Common myeloid progenitor, CD34-positive (primary cell): ENCODE measurements at places on chromosomes 2 and 18.
A peak's percentile ranks its signal among the peaks of the same experiment; 100 is the strongest.

- no peak for DNase-seq
These were observed 250.8 kb downstream of the TNS1 start for GRCh38 chr2:217751952-217752351.

- DNase-seq: no peak
These were observed 14.6 kb downstream of the SPOPL start for GRCh38 chr2:138516030-138516704.

- no peak for DNase-seq
These were observed 3.2 kb downstream of the HJURP start for GRCh38 chr2:233851169-233851568.

- no peak for DNase-seq
These were observed 334.4 kb upstream of the THUMPD2 start for GRCh38 chr2:40113272-40113968.

DNA sequence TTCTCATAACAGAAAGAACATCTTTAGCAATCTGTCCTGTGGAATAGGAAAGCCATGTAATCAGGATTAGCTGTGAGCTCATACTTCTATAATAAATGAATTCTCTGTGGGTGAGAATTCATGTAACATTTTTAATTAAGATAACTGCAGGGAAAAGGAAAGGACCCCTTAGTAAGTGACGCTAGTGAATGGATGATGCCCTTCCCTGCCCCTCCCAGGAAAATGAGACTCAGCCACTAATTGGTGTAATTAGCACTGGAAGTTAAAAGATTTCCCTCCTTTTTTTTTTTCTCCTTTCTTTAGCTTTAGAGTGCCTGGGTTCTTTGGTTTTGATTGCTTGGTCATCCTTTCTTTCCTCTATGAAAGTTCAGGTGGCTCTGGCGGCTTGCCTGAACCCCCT, 90.3 kb downstream of the VWA3B start:
- no peak for DNase-seq

GRCh38 chr2:144432921-144433320, 87.0 kb downstream of the ZEB2 start:
- no peak for DNase-seq

GRCh38 chr2:20077411-20077940, 26.0 kb upstream of the LAPTM4A start:
- DNase-seq: no peak

DNA sequence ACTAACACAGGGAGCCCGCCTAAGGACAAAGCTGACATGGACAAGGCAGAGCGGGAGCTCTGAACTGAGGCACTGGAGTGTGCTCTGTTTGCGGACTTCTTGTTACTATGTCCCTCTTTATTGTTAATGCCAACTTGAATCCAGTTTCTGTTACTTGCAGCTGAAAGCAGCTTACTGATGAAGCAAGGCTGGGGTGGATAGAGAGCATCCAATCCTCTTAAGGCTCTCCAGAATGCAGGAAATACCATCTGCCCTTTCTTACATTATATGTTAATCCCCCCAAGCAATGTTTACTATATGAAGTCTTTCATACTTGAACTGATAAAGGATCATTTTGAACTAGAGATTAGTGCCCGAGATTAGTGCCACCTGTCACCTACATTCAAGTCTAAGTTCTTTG, 9.4 kb downstream of the FAM210A start:
- DNase-seq: no peak

DNA sequence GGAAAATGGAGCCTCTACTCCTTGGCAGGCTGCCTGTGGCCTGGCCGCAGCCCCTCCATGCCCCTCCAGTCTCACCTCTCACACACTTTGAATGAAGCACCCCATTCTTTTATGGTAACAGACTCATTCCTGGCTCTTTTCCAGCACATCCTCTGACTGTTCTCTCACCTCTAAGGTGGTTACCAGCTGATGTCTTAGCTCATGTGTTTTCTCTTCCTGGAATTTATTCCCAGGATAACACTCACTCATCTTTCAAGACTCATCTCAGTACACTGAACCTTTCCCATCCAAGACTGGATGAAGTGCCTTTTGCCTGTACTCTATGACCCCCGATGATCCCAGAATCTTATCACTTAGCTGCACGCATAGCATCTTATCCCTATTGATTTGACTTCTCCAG, 50.6 kb downstream of the SLC9A4 start:
- no peak for DNase-seq

DNA sequence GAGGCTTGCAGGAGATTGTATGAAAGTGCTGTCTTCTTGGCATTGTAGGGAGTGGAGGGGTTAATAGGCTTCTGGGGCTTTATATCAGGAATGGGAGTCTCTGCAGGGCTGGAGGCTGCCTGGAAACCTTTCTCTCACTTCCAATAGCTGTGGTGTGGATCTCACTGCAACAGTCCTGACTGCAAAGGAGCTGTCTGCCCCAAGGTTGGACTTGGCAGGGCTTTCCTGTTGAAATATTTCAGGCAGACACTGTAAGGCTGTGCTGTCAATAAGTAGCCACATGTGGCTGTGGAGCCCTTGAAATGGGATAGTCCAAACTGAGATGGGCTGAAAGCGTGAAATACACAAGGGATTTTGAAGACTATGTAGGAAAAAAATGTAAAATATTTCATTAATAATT, 399.1 kb upstream of the SPRED2 start:
- no peak for DNase-seq

GRCh38 chr2:16693854-16694253, 28.2 kb upstream of the CYRIA start:
- no peak for DNase-seq

- DNase-seq: peak; percentile 86
These were observed 1.6 kb downstream of the BAZ2B start for GRCh38 chr2:159614534-159615366.

- no peak for DNase-seq
These were observed 96.1 kb downstream of the FAM168B start for GRCh38 chr2:130997198-130997597.

DNA sequence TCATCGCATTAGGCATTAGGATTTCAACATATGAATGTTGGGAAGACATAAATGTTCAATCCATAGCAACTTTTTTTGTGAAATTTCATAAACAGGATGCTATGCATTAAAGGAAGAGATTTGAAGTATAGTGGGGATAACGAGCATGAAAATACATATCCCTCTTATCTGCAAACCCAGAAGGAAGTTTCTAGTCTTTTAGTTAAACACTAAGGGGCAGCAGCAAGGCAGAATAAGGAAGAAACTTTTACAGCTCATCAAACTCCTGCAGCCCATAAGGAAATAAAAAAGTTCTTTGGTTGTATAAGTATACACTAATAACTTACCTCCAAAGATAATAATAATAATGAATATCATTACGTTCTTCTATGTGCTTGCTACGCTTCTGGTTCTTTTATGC, 81.5 kb downstream of the CD226 start:
- DNase-seq: peak; percentile 23

GRCh38 chr2:103605071-103605780, 843.4 kb downstream of the TMEM182 start:
- no peak for DNase-seq

DNA sequence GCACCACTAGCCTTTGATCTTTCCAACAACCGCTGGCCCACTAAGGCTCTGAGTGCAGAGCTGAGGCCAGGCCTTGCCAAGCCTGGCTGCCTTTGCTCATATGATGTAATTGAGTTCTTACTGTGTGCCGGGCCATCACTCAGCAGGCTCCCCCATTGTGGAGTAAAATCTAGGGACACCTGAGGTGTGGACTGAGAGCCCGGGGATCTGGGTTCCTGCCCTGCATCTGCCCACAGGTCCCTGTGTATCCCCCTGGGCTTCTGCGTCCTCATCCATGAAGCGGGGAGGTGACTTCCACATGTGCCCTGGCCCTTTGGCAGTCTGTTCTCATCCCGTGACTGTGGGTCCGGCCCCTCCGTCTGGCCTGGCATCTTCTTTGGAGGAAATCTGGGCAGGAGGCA, 33.8 kb downstream of the GREB1 start:
- no peak for DNase-seq

- DNase-seq: no peak
These were observed 24.5 kb downstream of the ABI2 start for GRCh38 chr2:203352604-203353255.

DNA sequence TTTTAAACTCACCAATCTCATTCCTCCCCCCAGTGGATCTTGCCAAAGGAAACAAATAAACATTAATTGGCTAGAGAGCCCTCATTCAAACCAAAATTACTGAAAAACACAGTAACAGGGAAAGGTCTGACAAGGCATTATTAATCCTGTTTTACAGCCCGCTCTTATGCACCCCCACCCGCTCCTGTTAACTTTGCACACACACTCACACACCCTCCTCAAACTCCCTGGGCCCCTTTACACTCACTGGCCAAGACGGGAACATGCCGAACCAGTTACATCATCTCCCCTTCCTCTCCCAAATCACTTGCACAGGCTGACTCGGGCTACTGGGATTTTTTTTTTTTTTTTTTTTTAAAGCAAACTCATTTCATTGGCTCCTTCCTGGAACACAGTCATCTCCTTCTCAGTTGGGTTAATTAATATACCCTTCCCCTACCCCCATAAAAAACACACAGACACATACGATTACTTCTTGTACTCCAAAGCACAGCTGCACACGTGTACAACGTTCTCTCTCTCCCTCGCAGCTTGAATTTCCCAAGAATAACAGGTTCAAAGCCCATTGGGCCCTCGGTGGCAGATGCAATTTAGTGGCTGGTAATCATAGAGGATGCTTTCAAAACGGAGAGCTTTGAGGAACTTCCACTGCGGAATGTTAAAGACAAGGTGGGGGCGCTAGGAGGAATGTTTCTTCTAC, 31.8 kb downstream of the KLF7 start:
- no peak for DNase-seq

GRCh38 chr2:17093712-17094111, 424.5 kb downstream of the RAD51AP2 start:
- DNase-seq: no peak

- peak; percentile 68 for DNase-seq
These were observed 147.3 kb upstream of the NRP2 start for GRCh38 chr2:205535001-205535400.

DNA sequence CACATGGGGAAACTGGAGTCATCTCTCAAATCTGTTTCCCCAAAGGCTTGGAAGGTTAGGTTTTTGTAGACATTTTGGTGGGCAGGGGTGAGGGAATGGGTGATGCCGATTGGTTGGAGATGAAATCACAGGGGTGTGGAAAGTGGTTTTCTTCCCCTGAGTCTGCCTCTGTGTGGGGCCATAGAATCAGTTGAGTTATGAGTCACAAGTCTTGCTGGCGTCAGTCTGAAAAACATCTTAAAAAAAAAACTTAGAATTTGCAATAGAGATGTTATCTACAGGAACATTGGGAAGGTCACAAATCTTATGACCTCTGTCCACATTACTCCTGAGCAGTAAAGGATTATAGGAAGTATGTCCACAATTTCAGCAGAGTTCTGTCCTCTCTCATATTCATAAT, 314.6 kb downstream of the CNTNAP5 start:
- no peak for DNase-seq

GRCh38 chr2:220455351-220455990, 828.0 kb downstream of the SLC4A3 start:
- DNase-seq: no peak

DNA sequence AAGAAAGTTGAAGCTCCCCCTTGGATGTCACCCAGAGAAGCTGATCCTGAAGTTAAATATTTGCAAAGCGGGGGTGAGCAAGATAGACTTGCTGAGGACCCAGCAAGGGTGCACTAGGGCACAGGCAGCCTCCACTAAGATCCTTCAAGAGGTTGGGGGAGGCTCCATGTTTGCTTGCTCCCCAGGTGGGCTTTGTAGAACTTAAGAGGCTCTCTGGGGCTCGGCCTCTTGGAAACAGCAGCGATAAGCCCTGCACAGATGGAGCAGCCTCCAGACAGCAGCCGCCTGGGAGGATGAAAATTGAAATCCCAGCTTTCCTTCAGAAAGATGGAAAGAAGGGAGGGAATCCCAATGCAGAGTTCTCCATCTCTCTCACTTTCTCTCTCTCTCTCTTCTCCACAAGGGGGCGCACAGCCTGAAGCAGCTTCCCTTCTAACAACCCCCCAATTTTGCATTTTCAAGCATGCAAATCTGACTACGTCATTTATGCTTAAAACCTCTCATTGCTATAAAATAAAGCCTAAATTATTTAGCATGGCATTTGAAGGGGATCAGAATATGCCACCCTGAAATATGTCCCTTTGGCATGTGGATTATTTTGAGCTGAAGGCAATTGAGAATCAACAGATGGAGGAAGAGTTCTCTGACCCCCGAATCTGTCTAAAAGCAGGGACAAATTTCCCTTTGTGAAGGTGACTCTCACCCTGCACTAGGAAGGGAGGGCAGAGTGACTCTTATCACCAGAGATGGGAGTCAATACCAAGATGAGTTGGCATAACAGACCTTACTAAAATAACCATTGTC, 185.7 kb upstream of the KLHL29 start:
- DNase-seq: no peak
